ENCODE measurements at places on chromosomes 1 and 21. TPM values are rescaled to one million over a fixed set of nuclear protein-coding genes. Genes with fewer than 3 reads are reported as not detected.

The AGO4 gene
- total RNA-seq, result 14.6 TPM

The VCAM1 gene
- not detected for total RNA-seq

The NCMAP gene
- not detected for total RNA-seq

The SLC27A3 gene
- 11.1 TPM for total RNA-seq

The ALG14 gene
- 13.0 TPM for total RNA-seq

The LCE7A gene
- total RNA-seq, result not detected

The ZNF644 gene
- total RNA-seq, result 46.2 TPM

The CELA2A gene
- total RNA-seq, result not detected

The FLG2 gene
- not detected for total RNA-seq

DNA sequence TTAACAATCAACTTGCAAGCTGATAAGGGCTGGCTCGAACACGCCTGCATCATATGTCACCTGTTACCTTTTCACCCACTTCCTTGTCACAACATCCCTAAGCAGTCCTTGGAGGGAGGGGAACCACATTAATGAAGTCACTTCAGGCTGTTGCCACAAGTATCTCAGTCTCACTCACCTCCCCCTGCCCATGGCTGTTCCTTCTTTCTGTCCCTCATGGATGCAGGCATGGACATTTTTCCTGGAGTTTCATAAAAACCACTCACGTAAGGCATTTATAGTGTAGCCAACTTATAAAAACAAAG lies 76.8 kb upstream of the ANGPTL1 start:
- no peak overlapping the region for H3K4me3 ChIP-seq
- peaks cover 6% of the 10 kb centered on the region for H3K4me1 ChIP-seq
- H3K36me3 ChIP-seq, result no peaks in the 10 kb centered on the region
- H3K27ac ChIP-seq, result no peak overlapping the region
- no peak for DNase-seq

DNA sequence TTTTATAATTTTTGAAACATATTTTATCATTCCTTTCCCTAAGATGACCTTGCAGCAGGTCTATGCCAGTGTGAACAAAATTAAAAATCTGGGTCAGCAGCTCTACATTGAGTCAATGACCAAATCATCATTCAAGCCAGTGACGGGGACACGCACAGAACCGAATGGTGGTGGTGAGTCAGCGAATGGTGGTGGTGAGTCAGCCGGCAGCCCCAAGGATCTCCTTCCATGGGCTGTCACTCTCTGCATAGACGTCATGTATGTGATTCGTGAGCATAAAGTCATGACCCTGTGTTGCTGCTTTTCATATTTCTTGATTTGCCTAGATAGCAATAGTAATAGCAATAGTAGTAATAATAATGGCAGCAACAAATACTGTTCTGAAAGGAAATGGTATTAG lies 26.3 kb downstream of the PER3 start:
- no peak overlapping the region for H3K4me3 ChIP-seq
- no peaks in the 10 kb centered on the region for H3K27me3 ChIP-seq
- H3K27ac ChIP-seq, result no peak overlapping the region
- DNase-seq, result peak; percentile 85
- H3K36me3 ChIP-seq, result no peaks in the 10 kb centered on the region

DNA sequence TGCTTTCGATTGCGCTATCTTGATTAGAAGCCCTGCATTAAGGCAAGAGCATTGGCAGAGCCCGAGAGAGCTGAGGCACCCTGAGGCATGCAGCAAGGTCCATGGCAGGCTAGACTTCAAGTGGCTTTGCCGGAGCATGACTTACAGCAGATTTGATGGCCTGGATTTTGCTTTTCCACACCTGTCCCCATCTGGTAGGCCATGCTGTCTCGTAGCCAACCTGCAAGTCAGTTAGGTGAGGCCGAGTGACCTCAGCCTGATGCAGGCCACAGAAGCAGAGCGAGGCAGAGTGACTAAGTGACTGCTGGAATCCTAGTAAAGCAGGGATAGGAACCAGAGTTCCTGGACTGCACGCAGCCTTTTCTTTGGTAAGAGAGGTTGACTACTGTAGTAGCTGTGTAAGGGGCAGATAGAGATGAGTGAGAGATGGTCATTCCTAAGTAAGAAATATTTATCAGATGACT lies 148.9 kb downstream of the PBX1 start:
- peaks cover 22% of the 10 kb centered on the region for H3K4me1 ChIP-seq
- H3K4me3 ChIP-seq, result no peak overlapping the region
- no peaks in the 10 kb centered on the region for H3K27me3 ChIP-seq
- DNase-seq, result peak; percentile 67
- no peaks in the 10 kb centered on the region for H3K36me3 ChIP-seq

GRCh38 chr1:91697416-91697815 lies 188.5 kb downstream of the TGFBR3 start:
- no peak for DNase-seq
- H3K27ac ChIP-seq, result no peak overlapping the region
- H3K36me3 ChIP-seq, result peaks cover 51% of the 10 kb centered on the region
- H3K27me3 ChIP-seq, result no peaks in the 10 kb centered on the region

DNA sequence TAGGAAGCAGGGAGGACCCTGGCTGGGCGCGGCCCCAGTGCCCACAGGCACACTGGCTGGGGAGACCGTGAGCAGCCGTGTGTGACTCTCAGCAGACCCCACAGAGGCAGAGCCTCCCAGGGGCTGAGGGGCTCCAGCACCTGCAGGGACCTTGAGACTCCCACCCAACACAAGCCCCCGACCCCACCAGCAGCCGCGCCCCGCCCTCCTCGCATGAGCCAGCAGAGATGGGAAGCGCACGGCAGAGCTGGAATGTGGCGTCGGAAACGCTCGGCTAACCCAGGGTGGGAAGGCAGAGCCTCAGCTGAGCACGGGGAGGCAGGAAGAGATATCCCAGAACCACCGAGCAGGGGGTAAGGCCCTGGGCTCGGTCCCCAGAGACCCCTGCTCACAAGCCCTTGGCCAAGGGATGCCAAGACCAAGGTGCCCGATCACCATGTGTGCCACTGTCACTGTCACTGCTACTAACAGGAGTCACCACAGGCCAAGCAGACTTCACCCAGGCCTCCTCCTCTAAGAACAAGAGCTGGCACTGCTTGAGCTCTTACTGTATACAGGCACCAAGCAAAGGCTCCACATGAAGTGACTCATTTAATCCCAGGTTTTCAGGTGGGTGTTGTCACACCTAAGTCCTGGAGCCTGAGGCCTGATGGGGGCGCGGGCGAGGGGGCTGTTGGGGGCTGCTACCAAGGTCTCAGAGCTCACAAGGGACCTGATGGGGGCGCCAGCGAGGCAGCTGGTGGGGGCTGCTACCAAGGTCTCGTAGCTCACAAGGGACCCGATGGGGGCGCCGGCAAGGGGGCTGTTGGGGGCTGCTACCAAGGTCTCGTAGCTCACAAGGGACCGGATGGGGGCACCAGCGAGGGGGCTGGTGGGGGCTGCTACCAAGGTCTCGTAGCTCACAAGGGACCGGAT lies 20.1 kb downstream of the MEGF6 start:
- no peak for DNase-seq
- no peaks in the 10 kb centered on the region for H3K4me1 ChIP-seq
- H3K27me3 ChIP-seq, result no peaks in the 10 kb centered on the region
- H3K36me3 ChIP-seq, result no peaks in the 10 kb centered on the region
- H3K4me3 ChIP-seq, result no peak overlapping the region

- no peak overlapping the region for H3K4me3 ChIP-seq
- H3K36me3 ChIP-seq, result no peaks in the 10 kb centered on the region
- no peak for DNase-seq
These were observed 568.4 kb downstream of the PLA2G4A start for GRCh38 chr1:187396929-187397796.

GRCh38 chr21:33101300-33101911 lies 31.5 kb downstream of the OLIG1 start:
- no peaks in the 10 kb centered on the region for H3K4me1 ChIP-seq
- no peak for DNase-seq
- H3K27ac ChIP-seq, result no peak overlapping the region
- peaks cover 60% of the 10 kb centered on the region for H3K27me3 ChIP-seq

DNA sequence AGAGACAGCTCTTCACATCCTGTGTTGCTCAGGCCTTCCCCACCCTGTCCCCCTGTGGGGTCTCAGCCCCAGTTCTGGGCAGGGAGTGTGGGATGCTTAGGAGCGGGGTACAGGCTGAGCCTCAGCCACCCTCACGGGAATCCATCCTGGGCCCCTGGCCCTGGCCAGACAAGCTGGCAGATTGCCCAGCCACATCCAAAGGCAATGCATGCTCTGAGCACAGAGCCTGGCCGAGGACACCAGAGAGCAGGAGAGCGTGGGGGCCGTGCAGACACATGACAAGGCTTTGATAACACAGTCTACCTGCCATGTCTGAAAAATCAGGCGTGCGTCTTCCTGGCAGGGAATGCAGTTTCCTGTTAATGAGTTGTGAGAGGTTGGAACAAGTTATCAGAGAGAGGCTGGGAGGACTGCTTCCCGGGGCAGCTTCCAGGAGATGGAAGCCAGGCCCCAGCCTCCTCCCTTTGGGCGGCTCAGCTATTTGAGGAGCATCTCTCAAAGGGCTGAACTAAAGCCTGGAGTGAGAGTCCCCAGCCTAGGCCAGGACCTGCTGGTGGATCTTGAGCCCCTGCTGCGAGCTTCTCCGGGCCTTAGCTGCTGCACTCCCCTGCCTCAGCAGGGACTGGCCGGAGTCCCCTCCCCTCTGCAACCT lies 72.2 kb upstream of the SELENON start:
- H3K4me1 ChIP-seq, result peaks cover 5% of the 10 kb centered on the region
- H3K36me3 ChIP-seq, result peaks cover 8% of the 10 kb centered on the region
- no peak overlapping the region for H3K27ac ChIP-seq
- peaks cover 27% of the 10 kb centered on the region for H3K27me3 ChIP-seq
- DNase-seq, result no peak
- H3K4me3 ChIP-seq, result no peak overlapping the region

GRCh38 chr1:91715416-91716000 lies 170.4 kb downstream of the TGFBR3 start:
- no peaks in the 10 kb centered on the region for H3K4me1 ChIP-seq
- H3K36me3 ChIP-seq, result peaks cover 90% of the 10 kb centered on the region
- no peak overlapping the region for H3K27ac ChIP-seq
- DNase-seq, result no peak

DNA sequence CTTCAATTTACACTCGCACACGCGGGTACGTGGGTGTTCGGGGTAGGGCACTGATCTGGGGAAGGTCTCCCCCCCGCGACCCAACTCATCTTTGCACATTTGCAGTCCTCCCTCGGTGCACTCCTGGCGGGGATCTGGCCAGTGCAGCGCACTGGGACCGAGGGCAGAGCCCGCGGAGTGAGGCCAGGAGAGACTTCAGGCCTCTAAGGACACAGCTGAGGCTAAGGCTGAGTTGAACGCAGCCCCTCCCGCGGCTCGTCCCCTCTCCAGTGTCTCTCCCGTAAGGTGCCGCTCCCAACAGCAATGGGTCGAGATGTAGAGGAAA lies 936 bp upstream of the NCAM2 start:
- no peaks in the 10 kb centered on the region for H3K36me3 ChIP-seq
- peaks cover 5% of the 10 kb centered on the region for H3K4me1 ChIP-seq
- DNase-seq, result no peak
- no peaks in the 10 kb centered on the region for H3K27me3 ChIP-seq
- no peak overlapping the region for H3K4me3 ChIP-seq
- H3K27ac ChIP-seq, result no peak overlapping the region

- no peaks in the 10 kb centered on the region for H3K36me3 ChIP-seq
- no peak for DNase-seq
- peaks cover 16% of the 10 kb centered on the region for H3K4me1 ChIP-seq
- H3K4me3 ChIP-seq, result no peak overlapping the region
- no peaks in the 10 kb centered on the region for H3K27me3 ChIP-seq
These were observed 9.0 kb upstream of the SH3GLB1 start for GRCh38 chr1:86695400-86695799.

GRCh38 chr1:59126366-59126765 lies 170.5 kb upstream of the FGGY start:
- H3K27me3 ChIP-seq, result no peaks in the 10 kb centered on the region
- H3K4me1 ChIP-seq, result peaks cover 24% of the 10 kb centered on the region
- no peak for DNase-seq
- H3K4me3 ChIP-seq, result no peak overlapping the region
- no peaks in the 10 kb centered on the region for H3K36me3 ChIP-seq

GRCh38 chr1:181037386-181037785 lies 3.6 kb downstream of the MR1 start:
- H3K4me1 ChIP-seq, result peaks cover 64% of the 10 kb centered on the region
- peaks cover 22% of the 10 kb centered on the region for H3K36me3 ChIP-seq

DNA sequence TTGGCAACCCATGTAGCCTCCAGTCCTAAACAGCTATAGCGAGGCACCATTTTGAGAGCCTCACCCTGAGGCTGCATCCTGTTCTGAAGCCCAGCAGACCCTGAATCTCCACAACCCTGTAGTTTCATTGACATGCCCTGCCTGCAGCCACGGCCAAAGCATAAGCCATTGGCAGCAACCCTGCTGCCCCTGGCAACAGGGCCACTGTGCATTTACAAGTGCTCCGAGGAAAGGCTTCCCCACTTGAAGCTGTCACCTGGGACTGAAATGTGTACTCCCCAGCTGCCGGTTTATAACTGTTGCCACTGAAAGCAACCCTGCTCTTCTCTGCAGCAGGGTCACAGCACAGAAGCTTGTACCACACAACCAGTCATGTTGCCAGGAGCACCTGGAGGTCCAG lies 124.2 kb upstream of the OLFM3 start:
- H3K27ac ChIP-seq, result no peak overlapping the region
- no peak overlapping the region for H3K4me3 ChIP-seq
- no peak for DNase-seq
- H3K27me3 ChIP-seq, result no peaks in the 10 kb centered on the region
- no peaks in the 10 kb centered on the region for H3K4me1 ChIP-seq

GRCh38 chr1:67262735-67263134 lies 44.9 kb upstream of the IL12RB2 start:
- H3K27me3 ChIP-seq, result no peaks in the 10 kb centered on the region
- no peak overlapping the region for H3K27ac ChIP-seq

DNA sequence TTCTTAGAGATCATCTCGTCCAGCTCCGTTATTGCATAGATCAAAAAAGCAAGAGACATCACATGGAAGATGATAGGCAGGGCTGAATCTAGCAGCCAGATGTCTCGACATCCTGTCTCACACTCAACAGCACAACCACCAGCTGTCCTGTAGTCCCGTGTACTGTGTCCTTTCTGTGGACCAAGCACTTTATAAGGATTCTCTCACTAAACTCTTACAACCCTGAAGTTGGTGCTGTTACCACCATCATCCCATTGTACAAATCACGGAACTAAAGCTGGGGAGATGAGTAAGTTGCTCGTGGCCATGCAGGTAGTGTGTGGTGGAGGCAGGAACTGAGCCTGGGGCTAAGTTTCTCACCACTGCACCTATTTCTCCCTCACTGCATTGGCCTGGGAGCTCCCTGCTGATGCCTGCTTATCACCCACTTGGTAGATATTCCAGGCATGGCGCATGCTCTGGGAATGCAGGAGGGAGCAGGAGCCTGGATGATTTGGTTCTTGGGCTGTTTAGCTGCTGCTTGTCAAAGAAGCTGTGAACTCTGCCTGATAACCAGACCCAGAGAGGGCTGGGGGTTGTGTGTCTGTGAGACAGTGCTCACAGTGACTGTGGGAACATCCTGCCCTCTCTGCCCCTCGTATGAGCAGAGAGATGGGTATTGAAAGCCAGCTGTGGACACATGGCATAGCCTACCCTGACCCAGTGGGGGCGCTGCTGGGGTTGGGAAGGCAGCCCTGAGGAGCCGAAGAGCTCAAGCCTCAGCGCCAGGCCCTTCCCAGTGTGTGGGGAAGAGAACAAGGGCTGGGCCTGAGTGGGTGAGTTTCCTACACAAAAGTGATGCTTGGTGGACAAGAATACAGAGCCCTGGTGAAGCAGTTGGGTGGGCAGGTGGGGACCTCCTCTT lies 13.6 kb downstream of the PPFIA4 start:
- H3K4me3 ChIP-seq, result no peak overlapping the region
- H3K36me3 ChIP-seq, result no peaks in the 10 kb centered on the region
- H3K4me1 ChIP-seq, result peaks cover 18% of the 10 kb centered on the region
- DNase-seq, result peak; percentile 43
- no peaks in the 10 kb centered on the region for H3K27me3 ChIP-seq

- peak overlapping the region; percentile 9 for H3K4me3 ChIP-seq
- H3K4me1 ChIP-seq, result peaks cover 14% of the 10 kb centered on the region
These were observed 1.5 kb downstream of the STUM start for GRCh38 chr1:226549937-226550671.
